GDM1 (cell line): ENCODE measurements at places on chromosomes 5 and 9.

DNA sequence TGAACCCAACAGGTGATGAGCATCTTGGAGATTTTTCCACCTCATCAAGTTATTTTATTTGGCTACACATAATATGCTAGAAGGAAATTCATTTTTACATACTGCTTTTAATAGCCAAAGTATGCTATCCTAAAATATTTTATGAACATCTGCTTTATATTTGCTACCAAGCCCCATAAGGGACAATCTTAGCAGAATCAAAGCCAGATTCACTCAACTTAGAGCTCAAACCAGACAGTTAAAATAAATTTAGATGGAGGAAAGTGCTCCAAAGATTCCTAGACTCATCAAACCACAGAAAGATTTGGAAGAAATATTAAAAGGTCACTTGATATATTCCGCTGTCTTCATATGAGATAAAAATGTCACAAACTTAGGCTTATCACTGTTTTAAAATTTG lies 637.1 kb upstream of the CCNG1 start:
- DNase-seq = no peak

GRCh38 chr9:17166346-17166745 lies 31.5 kb downstream of the CNTLN start:
- no peak for DNase-seq

- no peak for DNase-seq
Measured at GRCh38 chr9:78848061-78848460, 551.1 kb downstream of the PSAT1 start.

- no peak for DNase-seq
Measured at GRCh38 chr9:73074176-73074708, 77.4 kb upstream of the ANXA1 start.

- DNase-seq = no peak
Measured at GRCh38 chr9:78295731-78296130, 1.2 kb upstream of the PSAT1 start.

GRCh38 chr9:86585422-86586143 lies 231.4 kb upstream of the TUT7 start:
- no peak for DNase-seq

GRCh38 chr5:169988947-169989346 lies 8.7 kb upstream of the INSYN2B start:
- no peak for DNase-seq

- no peak for DNase-seq
Measured at GRCh38 chr9:86723346-86723745, 224.0 kb downstream of the GAS1 start.

DNA sequence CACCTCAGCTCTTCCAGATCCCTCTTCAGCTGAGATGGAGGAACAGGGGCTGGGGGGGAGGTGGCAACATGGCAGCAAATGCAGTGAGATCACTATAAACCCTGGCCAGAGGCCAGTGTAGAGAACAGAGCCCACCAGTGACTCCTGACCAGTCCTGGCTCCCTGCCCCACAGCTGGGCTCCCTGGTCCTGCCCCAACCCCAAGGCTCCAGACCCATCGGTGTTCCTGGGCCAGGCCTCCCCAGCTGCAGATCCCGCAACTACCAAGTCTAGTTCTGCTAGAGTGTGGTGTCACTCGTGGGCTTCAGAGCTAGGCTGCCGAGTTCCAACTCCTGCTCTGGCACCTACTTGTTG lies 16.8 kb downstream of the AKNA start:
- no peak for DNase-seq

DNA sequence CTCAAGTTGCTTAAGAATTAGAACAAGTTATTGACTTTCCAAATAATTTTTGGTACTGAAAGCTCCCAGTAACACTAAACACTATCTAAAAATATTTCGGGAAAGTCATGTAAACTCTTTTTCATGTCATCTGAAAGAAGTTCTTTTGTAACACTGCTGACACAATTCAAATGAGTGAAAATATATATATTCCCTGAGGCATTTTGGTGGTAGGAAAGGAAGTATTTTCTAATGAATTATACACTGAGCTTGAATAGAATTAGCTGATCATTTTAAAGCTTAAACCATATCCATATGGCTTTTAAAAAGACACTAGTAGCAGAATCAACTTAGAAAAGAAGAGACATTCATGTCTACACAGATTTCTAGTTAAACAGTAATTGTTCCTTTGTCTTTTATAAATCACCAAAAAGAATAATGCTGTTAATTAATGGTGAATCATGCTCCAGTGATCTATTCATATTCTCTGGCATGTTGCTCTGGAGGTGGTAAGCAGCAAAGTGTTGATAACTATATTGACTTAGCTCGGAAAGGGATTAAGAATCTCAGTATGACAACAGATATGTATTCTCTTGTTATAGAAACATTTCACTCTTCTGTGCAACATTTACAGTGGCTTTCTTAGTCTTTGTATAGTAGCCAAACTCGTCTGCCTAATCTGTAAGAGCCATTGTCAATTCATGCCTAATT lies 27.4 kb upstream of the RFX3 start:
- no peak for DNase-seq

DNA sequence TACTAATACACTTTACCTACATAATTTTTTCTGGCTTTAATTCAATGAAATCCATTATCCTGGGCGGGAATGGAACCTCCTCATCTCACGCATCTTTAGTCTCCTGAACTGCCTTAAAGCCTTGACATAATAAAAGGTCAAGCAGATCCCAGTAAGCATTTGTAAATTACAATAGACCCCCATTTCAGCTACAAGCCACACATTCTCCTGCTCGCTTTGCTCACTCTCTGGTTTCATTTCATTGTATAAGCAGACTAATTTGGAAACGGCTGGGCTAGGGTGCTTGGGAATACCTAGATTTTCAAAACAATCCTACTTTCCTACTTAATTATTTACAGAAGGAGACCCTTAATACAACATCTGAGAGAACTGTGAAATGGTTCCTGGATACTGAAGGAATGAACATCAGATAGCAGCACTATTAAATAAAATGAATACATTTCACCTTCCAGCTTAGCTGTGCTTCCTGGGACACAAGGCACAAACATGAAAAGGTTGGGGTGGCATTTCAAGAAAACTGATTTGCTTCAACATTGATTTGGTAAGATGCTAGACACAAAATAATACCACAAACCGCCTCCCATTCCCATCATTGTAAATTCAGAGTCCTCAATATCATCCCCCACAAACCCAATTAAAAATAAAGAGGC lies 1.5 kb downstream of the JAKMIP2 start:
- DNase-seq = no peak

DNA sequence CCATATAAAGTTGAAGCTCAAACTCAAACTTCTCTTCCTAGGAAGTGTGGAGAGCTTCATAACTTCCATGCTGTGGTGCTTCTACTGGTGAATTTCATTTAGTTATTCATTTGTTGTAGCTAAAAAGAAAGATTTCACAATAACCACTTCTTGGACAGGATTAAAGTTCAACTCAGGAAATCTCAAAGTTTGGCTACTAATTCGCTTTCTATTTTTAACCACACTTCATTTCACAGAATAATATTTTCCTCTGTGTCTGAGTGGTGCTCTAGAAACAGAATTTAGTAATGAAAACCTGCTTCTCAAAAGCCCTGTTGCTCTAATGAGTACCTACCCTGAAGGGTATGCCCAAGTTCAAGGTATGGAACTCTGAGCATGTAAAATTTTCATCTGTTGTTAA lies 73.9 kb downstream of the ACTBL2 start:
- DNase-seq = no peak

GRCh38 chr5:28165096-28165495 lies 1126.7 kb upstream of the CDH9 start:
- DNase-seq = no peak

DNA sequence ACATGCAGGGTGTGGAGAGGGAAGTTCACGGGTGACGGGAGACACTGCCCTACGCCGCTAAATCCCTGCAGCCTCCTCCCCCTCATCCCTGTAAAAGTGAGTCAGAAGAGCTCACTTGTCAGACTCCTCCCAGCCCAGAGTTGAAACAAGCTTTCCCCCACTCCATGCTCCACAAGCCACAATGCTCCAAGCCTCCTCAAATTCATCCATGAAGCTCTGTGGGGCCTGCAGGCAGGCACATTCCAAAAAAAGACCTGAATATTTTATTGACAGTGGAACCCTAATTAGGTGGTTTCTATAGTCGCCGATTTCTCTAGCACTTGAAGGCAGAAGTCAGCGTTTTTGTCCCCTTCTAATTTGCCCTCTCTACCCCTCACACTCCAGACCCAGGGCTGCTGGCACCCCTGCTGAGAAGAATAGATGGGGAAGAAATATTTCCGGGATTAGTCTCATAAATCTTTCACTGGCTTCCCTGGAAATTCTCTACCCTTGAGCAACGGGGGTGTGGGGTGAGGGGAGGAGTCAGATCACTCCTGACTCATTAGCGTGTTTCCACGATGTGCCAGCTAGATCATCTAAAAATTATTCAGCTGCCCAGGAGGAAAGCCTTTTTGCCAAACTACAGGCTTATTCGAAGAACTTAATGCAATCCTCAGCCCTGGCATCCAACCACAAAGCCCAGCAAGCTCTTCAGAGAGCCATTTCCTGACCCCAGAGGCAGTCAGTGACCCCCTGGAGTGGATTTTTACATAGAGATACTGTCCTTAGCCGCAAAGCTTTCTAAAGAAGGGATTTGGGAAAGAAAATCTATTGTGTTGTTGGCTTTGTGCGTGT lies 97.1 kb downstream of the ENC1 start:
- DNase-seq = no peak

DNA sequence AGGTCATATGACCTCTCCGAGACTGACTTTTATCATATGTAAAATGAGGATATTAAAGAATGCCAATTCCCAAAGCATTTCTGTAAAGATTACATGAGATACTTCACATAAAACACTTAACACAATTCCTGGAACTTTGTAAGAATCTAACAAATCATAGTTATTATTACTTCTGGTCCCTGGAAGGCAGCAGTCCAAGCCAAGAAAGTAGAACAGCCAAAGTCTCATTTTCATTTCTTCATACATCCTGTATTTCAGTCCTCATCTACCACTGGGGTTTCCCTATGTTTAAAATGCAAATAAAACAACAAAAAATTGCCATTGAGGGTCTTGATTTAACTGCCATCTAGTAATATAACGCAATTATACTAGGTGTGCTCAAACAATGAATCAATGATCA lies 179.5 kb downstream of the MARCHF11 start:
- no peak for DNase-seq
